ENCODE measurements at places on chromosomes 11 and 22.

DNA sequence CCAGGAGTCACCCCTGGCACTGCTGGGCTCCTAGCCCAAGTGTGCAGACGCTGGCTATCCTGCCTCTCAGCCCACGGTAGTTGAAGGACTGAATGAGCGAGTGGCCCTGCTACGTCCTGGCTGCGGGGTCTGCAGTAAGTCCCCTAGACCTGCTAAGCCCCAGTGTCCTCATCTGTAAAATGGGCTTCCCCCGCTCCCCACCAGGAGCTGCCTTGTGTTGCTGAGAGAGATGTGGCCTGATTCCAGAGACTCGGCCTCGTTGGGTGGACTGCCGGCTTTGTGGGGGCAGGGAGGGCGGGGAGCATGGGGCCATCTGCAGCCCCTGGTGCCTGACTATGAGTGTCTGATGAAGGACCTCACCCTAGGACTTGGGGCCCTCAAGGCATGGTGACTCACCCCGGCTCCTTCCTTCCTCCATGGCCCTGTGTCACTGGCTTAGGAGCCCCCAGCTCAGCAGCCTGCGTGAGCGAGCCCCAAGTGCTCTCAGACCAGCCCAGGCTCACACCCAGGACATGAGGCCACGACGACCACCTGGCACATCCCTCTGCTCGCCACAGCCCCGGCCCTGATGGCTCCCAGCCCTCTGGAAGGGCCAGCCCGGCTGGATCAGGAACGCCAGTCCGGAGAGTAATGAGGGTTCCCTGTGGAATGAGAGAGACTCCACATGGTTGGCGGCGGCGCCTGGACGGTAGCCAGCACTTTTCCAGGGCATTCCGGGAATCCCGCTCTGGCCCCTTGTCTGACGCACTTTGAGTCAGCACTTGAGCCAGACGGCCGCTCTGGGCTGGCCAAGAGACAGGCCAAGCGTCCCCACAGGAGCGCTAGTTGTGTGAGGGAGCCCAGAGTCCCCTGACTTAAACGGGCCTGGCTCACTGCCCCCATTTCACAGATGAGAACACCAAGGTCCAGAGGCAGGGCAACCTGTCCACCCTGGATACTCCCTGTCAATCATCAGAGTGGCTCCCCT is 50.5 kb upstream of the SHISAL1 start:
- no peak for DNase-seq

DNA sequence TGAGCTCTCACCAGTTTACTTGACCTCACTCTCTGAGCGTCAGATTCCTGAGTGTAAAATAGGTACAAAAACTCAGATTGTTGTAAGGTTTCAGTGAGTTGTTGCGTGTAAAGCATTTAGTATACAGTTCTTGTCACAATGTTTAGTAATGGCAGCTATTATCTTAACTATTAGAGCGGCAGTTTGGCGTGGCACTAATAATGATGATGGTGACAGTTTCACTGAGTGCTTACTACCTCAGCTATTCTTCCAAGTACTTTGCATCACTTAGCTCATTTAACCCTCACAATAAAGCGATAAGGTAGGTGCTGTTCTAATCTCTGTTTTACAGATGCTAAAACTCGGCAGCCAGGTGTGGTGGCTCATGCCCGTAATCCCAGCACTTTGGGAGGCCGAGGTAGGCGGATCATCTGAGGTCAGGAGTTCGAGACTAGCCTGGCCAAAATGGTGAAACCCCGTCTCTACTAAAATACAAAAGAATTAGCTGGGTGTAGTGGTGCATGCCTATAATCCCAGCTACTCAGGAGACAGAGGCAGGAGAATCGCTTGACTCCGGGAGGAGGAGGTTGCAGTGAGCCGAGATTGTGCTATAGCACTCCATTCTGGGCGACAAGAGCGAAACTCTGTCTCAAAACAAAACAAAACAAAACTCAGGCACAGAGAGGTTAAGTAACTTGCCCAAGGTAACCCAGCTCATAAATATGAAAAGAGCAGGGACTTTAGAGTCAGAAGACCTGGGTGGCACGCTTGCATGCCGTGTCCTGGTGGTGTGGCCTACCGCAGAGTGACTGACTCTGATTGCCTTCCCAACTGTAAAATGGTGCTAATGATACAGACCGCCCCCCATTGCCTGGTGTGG is 76.2 kb downstream of the PTPRJ start:
- no peak for DNase-seq

DNA sequence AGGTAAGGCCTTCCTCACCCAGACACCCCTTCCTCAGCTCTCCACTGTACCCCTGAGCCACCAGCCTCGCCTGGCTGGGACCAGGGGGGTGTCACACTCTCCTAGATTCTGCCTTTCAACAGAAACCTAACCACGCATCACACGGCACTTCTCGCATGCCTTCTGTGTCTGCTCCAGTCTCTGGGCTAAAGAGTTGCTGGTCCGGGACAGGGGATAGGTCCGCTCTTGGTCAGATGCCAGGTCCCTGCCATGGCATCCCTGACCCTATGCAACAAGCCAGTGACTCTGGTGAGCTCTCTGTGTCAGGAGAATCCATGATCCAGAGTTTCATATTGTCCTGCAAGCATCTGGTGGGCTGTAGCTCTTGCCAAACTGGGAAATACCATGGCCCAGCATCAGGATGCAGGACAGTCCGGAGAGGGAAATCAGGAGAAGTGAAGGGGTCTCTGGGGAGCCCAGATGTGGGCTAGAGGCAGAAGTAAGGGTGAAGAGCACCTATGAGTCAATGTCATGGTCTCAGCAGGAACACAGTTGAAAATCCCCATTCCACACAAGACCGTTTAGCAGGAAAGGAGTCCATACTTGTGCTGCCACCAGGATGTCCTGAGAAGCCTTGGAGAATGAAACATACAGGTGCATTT is 14.1 kb downstream of the IGLL5 start:
- no peak for DNase-seq

DNA sequence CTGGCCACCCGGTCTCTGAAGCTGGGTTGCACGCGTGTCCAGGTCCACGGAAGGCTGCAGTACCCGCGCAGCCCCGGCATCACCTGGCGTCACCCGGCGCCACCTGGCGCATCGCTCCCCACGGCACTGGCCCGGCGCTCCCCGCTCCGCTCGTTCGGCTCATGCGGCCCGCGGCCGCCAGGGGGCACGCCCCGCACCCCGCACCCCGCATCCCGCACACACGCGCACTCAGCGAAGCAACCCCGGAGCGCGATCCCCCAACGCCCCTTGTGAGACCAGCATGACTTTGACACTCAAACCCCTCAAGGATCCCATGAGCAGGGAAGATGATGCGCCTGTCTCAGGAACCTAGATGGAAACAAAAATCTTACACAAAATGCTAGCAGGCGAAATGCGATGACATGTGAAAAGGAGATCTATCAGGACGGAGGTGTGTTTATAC is 11.9 kb downstream of the B3GNT6 start:
- DNase-seq, result no peak

- peak; percentile 29 for DNase-seq
Observed at GRCh38 chr22:24118689-24119384, 62.5 kb upstream of the SUSD2 start.

GRCh38 chr11:77418155-77418970 is 55.5 kb downstream of the PAK1 start:
- DNase-seq, result no peak

DNA sequence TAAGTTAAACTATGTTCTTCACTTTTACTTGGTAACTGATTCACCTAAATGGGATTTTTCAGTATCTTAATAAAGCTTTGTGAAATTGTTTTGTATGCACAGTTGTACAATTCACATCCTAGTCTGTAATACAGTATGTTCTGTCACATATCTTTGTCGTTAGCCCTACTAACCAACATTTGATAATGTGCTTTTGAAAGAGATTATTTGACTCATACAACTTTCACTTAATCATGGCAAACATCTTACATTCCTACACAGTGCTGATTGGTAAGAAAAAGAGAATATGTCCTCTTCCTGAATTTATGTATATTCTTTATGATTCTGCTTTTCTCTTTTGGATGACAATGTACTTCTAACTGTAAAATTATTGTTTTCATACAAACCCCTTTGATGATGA is 234.5 kb downstream of the METTL15 start:
- no peak for DNase-seq

- no peak for DNase-seq
Observed at GRCh38 chr11:94753630-94754029, 14.5 kb upstream of the AMOTL1 start.

DNA sequence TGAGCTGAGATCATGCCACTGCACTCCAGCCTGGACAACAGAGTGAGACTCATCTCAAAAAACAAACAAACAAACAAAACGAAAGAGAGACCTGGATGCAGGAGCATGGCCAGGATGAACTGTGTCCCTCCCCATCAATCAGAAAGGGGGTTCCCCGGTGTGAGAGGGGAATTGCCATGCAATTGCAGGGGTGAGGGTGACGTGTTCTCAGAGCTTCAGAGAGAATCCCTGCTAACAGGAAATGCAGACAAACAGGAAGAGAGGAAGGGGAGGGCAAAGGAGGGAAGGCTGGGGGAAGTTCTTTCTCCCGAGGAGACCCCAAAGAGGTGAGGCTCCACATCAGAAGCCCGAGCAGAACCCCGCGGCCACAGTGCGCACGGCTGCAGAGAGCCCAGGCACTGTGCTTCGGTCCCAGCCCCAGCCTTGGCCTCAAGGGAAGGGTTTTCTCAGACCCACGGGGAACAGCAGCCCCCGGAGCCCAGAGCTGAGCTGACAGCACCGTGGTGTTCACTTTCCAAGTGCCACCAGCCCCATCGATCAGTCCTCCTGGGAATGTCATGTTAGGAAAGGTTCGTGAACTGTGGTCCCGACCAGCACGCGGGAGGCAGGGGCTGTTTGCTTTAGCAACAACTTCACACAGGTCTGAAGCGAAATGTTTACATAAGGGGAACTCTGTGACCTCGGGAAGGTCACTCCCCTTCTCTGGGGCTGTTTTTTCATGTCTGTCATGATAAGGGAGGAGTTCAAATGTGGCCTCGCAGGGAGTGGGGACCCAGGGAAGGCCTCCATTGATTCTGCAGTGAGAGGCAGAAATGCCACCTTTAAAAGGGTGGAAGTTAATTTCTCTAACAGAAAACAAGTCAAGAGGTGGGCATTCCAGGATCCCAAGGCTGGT is 108.0 kb upstream of the ANO1 start:
- DNase-seq, result no peak

DNA sequence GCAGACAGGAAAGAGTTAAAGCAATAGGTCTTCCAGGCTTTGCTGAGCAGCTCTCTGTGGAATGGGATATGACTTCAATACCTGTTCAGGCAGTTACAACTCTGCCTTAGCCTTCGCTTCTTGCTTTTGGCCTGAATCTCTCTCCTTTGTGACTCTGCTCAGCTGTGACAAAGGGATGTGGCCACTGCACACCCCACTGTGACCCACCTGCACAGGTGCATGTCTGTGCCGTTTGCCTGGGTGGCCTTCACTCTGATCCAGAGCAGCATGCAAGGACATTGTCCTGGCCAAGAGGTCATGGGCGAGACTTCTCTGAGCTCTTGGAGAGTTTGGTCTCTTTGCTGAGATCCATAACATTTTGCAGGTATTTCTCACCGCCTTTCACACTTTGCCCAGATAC is 891.3 kb downstream of the BRD1 start:
- no peak for DNase-seq

GRCh38 chr22:49476176-49476575 is 351.5 kb downstream of the BRD1 start:
- no peak for DNase-seq

All from nucleus accumbens (tissue), 56 donors.